ENCODE measurements at places on chromosomes 4 and X. TPM values are rescaled to one million over a fixed set of nuclear protein-coding genes. Genes with fewer than 3 reads are reported as not detected.

DNA sequence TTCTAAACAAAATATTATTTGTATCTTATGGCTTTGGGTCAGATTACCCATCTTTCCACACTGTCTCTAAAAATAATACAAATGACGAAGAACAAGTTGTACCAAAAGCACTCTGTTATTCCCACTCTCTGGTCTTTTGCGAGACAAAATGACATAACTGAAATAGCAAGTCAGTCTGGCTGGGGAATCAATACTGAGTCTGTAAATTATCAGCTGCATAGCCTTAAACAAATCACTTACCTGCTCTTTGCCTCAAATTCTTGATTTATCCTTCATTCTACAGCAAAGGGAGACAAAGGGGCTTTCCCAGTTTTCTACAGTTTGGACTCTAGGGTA lies 40.9 kb downstream of the SOWAHB start:
- no peak for DNase-seq

- DNase-seq = no peak
Observed at GRCh38 chrX:100341142-100341510, 68.9 kb downstream of the PCDH19 start.

- no peak for DNase-seq
Observed at GRCh38 chrX:107724653-107725052, 50.9 kb downstream of the TSC22D3 start.

CACNA1F gene
- 0.47 TPM for total RNA-seq

PNMA5 gene
- total RNA-seq = not detected

All from left ventricle myocardium superior (tissue), 1 donor.